Upper lobe of right lung (tissue), 1 donor: ENCODE measurements at places on chromosomes 5 and 9.

GRCh38 chr9:127580366-127580765 lies 31.7 kb upstream of the STXBP1 start:
- DNase-seq, result peak; percentile 82

DNA sequence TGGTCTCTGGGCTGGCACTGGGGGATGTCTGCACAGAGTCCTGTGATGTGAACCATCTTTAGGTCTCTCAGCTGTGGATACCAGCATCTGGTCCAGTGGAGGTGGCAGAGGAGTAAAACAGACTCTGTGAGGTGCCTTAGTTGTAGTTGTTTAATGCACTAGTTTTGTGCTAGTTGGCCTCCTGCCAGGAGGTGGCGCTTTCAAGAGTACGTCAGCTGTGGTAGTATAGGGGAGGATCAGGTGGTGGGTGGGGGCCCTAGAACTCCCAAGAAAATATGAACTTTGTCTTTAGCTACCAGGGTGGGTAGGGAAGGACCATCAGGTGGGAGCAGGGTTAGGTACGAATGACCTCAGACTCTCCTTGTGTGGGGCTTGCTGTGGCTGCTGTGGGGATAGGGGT lies 197.1 kb downstream of the TMC1 start:
- no peak for DNase-seq

DNA sequence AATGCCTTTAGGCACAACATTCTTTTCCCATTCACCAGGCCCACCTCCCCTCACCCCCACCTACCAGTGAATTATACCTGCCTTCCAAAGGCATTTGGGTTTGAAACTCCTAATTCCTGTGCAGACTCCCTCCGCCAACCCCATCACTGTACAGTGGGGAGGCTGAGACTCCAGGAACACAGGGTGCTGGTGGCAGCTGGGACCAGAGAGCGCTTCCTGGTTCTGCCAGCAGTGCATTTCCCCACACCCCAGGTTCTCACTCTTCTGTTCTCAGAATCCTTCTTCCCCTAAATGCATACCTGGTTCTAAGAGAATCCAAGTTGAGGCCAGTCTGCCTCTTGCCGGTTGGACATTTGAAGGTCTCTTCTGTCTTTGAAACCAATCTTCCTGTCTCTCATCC lies 21.1 kb downstream of the SLC36A2 start:
- DNase-seq, result no peak

GRCh38 chr5:100401149-100401548 lies 134.0 kb upstream of the FAM174A start:
- DNase-seq, result no peak

- DNase-seq, result no peak
Measured at GRCh38 chr9:79977510-79978197, 405.9 kb downstream of the TLE4 start.
